ENCODE measurements at places on chromosomes 6 and 20. TPM values are rescaled to one million over a fixed set of nuclear protein-coding genes. Genes with fewer than 3 reads are reported as not detected.

- no peak for DNase-seq
These were observed 29.9 kb downstream of the GABRR2 start for GRCh38 chr6:89284963-89285735.

Gene NDRG3
- 33.1 TPM for total RNA-seq

- DNase-seq = no peak
These were observed 431.9 kb upstream of the SULF2 start for GRCh38 chr20:48217190-48217589.

GRCh38 chr6:85971238-85971637 lies 328.6 kb upstream of the SYNCRIP start:
- DNase-seq = no peak

DNA sequence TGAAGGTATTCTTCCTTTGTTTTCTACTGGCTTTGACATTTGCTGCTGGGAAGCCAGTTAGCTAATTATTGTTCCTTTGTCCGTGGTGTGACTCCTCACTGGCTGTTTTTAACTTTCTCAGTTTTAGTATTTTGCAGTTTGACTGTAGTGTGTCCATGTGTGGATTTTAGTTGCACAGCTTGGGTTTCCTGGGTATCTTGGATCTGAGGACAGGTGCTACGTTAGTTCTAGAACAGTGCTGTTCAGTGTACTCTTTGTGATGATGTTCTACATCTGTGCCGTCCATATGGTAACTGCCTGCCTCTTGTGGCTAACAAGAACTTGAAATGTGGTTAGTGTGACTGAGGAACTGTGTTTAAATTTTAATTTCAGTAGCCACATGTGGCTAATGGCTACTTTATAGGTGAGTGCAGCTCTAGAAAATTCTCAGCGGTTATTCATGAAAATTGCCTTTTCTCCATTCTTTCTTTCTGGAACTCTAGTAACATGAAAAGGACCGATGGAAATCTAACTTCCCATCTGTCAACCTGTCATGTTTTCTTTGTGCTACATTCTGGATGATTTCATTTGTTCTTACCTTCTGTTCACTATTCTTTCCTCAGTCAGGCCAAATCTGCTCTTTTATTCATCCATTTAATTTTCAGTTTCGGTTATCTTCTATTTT lies 7.4 kb downstream of the SNX9 start:
- no peak for DNase-seq

GRCh38 chr6:20186981-20187380 lies 25.3 kb downstream of the MBOAT1 start:
- no peak for DNase-seq

Gene PRR18
- total RNA-seq = 0.17 TPM

DNA sequence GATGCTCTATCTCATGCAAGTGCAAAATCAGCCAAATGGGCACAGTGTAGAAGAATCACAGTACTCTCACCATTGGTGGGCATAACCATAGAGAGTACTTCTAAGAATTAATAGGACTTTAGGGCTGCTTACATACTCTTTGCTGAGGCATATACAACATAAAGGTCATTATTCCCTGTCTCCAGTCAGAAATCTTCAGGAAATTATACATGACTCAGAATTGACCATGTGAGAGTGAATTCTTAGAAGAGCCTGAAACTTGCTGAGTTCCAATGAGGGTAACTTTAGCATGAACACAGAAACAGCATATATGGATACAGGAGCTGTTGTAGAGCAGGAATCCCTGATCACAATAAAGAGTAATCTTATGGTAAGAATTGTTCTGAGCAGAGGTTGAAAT lies 498.7 kb downstream of the TENT5A start:
- no peak for DNase-seq

DNA sequence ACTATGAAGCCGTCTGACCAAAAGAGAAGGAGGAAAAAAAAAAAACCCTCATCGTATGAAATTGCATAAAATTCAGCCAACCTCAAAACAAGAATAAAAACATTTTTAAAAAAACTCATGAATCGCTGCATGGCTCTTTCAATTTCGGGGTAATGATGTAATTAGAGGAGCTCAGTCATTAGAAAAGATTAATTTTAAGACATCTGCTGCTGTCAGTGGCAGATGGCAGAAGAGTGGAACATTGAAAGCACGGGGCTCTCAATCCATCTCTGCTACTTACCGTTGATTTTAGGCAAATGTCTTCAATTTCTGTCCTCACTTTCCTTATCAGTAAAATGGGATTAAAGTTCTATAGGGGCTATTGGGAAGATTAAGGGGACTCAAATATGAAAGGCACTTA lies 79.1 kb downstream of the EYA2 start:
- no peak for DNase-seq

- DNase-seq = no peak
These were observed 14.9 kb upstream of the BLOC1S5 start for GRCh38 chr6:8079126-8079525.

GRCh38 chr6:44234101-44235025 lies 11.0 kb downstream of the SLC29A1 start:
- DNase-seq = no peak

GRCh38 chr6:167523426-167523825 lies 198.5 kb downstream of the TTLL2 start:
- no peak for DNase-seq

DNA sequence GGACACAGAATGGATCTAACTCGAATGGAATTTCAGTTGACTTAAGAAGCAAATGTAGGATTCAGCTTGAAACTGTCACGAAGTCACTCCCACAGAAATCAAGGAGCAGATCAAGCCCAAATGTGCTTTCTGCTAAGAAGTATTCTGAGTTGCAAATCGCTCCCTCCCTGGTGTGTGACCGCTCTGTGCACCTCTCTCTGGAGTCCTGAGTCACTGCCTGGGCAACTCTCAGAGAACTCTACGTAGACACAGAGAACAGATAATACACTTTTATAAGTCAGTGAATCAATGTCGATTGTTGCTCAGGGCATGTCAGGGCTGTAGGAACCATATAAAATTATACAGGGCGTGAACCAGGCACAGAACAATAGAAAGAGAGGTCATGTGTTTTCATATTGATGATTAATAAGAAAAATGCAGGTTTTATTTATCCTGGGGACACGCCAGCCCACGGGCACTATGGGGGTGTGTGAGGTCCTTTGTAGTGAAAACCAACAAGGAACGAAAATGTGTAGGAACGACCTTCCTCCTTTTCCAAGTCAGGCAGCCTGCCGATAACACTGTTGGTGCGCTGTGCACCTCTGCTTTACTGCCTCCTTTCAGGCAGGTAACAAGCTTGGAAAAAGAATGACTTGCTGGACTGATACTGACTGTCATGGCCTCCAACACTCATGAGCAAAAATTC lies 248.1 kb upstream of the FOXQ1 start:
- DNase-seq = no peak

DNA sequence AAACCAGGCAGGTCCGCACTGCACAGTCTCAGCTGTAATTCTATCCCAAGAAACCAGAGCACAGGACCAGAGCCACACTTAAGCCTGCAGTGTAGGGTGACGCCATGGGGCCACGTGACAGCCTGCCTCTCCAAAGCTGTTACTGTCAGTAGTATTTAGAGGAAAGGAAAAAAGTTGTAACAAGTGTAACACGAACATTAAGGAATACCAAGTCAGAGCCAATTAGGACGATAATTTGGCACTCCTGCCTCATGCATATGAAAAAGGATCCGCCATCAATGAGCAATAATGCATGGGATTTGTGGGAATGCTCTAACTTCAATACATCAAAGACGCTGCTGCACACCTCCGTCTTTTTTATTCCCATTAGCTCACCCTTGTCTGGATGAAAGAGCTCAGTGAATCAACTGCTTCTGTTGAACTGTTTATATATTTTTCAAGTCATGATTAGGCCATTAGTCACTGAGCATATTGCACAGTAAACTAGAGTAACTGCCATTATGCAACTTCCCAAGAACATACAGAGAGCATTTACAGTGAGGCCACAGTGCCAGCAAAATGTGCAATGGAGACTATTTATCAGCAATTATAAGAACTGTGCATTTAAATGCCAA lies 79.9 kb downstream of the ATXN1 start:
- no peak for DNase-seq

DNA sequence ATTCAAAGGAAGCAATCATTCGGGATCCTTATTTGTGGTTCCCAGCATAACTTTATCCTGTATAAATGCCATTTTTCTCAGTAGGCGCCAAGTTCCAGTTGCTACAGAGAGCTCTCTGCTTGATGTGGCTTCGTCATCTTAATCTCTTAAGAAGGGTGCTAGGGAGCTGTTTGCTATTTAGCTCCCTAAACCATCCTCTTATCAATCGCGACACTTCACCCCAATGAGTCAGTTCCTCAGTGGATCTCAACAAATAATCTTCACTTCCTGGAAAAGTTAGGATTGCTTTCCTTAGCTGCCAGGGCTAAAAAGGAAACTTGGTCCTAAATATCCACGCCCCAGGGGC lies 1.3 kb upstream of the NKAIN2 start:
- DNase-seq = no peak

Gene PPP1R14C
- total RNA-seq = 0.21 TPM

- no peak for DNase-seq
These were observed 17.1 kb upstream of the GMNN start for GRCh38 chr6:24757611-24758010.

GRCh38 chr6:125835221-125835744 lies 44.5 kb downstream of the NCOA7 start:
- DNase-seq = no peak

Gene SLC22A3
- not detected for total RNA-seq

GRCh38 chr6:7471171-7471570 lies 70.3 kb upstream of the DSP start:
- DNase-seq = no peak

Gene SMIM13
- total RNA-seq = 7.2 TPM

GRCh38 chr6:29968905-29969304 lies 26.6 kb downstream of the HLA-A start:
- no peak for DNase-seq

DNA sequence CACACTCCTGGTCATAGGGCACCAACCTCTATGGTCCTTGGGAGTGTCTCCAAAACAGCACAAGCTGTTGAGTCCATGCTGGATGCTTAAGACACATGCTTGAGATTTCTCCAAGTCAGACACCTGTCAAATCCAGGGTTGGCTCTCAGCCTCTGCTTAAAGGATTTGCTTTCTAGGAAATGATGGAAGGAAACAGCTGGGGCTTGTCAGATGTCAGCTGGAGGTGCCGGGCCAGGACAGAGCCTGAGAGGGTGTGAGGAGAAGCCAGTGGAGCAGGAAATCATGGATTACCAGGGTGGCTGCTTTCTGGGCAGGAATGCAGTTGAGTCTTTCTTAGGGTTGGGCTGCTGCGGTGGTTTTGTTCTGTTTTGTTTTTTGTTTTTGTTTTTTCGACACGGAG lies 83.0 kb upstream of the FAM184A start:
- DNase-seq = no peak

DNA sequence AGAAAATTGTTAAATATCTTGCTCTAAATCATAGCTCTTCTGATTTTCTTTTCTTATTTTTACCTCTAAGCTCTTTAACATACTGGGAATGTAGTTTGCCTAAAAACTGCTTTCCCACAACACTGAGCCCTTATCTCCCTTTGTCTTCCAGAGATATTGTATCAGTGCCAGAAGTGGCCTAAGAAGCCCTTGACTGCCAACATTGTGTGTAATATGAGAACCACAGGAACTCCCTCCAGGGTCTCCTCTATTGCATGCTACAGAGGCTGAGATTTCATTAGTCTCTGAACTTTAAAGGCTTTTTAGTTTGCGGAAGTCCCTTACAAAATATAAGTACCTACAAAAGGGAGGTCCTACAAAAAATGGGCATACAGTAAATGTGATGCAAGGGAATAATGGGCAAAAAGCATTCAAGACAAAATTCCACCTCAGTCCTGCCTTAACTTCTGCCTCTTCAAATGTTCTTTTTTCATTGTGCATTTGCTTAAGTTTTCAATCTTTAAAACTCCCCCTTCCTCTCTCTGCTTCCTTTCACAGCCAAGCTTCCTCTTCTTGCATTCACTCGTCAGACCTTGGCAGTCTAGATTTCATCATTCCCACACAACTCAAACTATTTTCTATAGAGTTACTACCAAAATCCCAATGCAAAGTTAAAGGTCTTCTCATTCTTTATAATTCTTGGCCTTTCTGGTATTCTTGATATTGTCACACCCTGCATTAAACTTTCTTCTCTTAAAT lies 76.5 kb downstream of the ADGRG6 start:
- DNase-seq = no peak

DNA sequence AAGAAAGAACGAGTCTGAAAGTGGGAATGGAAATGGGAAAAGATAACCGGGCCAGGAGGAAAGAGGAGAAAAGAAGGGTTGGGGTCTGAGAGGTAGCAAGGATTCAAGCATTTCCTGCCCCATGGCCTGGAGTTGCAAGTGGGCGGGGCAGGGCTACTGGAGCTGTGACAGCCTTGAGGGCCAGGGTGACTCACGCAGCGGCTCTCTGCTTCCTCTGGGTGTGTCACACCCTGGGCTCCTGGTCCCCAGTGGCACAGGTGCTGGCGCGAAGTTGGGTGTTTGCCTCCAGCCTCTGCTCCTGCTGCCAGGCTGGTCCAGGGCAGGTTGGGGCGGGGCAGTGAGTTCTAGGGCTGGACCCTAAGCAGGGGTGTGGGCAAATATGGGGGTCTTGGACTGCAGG lies 3.3 kb upstream of the ULBP3 start:
- peak; percentile 75 for DNase-seq

DNA sequence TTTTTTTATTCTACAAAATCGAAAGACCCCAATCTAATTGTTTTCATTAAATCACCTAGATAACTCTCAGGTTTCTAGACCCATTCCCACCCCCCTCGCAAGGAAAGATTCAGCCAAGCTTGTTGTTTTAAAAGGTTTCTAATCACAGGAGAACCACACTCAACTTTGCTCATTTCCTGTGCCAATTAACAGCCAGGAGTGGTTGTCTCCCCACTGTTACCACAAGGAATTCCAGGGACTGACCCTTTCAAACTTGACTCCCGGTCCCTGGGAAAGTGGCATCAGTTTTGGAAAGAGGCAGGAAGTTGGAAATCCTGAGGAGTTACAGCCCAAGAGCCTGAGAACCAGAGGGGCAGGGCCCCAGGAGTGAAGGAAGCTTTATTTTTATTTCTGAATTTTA lies 561.3 kb upstream of the JAG1 start:
- DNase-seq = no peak

DNA sequence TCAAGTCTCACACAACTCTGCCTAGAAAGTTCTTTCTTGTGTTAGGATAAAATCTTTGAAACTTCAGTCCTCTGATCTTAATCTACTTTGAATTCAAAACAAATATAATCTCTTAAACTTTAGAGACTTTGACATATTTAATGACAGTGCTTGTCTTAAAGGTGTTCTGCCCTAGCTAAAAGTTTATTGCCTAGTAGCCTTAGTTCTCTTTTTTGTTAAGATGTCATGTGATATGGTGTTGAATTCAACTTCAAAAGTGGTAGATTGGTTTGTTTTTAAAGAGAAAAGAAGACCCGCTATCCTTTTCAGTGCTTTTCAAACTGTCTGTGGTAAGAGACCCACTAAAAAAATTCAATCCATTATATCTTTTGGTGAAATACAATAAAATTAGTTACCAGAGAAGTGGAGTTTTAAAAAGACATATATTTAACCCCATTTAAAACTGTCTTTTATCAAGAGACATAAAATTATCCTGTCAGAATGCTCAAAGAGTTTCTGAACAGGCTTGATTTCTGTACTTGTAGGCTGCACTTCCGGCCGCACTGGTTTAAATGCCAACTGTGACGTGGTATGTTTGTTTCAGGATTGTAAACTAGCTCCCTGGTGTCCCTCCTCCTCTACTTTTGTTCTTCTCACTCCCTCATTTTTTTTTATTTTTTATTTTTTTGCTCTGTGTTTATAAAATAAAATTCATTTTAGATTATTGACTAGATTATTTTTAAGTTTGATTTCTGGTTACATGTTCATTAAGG lies 76.5 kb downstream of the QKI start:
- peak; percentile 18 for DNase-seq
